ENCODE measurements at places on chromosomes 4 and X.

DNA sequence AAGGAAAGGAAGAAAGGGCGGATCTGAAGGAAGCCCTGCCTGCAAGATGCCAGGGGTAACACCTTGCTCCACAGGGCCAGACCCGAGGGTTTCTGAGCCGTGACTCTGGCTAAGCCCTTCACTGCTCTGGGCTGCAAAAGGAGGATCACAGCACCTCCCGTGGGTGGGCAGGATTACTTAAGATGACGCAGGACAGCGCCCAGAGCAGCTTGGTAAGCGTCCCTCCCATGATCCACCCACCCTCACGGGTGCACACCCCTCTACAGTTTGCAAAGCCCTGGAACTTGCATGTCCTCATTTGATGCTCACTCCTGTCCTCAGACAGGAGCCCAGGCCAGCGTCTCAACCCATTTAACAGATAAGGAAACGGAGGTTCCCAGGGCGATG, 64.9 kb downstream of the CRMP1 start:
- DNase-seq: no peak

GRCh38 chrX:78923198-78924015, 21.8 kb upstream of the P2RY10 start:
- no peak for DNase-seq

GRCh38 chr4:103720661-103721060, 876 bp upstream of the TACR3 start:
- DNase-seq: no peak

DNA sequence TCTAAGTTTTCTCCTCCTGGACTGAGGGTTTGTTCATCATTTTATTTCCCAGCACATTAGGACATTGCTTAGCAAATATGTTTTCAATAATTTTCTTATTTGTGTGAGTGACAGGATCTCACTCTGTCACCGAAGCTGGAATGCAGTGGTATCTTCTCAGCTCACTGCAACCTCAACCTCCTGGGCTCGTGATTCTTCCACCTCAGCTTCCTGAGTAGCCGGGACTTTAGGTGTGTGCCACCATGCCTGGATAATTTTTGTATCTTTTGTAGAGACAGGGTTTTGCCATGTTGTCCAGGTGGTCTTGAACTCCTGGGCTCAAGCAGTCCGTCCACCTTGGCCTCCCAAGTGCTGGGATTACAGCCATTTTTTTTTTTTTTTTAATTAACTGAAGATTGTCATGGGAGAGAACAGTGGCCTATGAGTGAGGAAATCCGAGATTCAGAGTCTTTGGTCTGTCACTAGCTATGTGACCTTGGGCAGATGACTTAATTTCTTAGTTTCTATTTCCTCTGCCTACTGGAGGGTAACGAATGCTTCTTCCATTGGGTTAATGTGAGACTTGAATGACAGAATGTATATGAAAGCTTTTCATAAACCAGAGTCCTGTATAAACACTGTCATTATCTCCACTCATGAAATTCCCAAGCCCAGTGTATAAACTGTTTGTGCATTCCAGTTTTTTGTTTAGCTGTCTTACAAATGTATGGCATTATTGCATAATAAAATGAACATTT, 23.9 kb downstream of the MOB1B start:
- DNase-seq: no peak

DNA sequence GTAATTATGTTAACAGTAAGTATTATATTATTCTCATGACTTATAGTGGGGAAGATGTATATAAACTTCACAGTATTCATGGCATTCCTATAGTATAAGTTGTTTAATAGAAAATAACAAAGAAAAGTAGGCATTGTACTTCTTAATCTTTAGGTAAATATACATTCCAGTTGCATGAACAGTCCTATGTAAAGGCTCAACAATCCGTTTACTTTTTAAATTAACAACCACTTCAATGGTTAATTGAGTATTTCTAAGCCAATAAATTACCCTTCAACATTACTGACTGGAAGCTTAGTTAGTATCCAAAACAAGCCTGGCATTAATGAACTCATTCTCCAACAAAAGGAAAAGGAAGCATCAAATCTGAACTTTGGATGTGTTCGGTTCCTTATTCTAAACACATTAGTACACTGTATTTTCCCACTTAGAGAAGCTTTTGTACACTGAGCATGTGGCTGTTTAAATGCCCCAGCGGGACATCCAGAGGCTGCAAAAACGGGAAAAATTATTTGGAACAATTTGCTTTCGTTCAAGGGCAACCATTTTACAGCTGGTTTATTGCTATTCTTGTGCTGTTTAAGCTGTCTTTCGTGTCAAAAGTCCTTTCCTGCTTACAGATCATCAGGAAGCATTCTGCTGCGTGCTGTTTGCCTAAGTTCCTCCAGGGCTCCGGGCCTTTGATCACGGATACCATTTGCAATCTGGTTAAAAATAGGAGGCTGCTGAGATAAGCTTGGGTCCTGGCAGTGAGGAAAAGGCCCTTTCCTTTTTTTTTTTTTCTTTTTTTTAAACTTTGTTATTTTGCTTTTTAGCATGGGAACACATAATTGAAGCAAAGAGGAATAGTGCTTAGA, 460.3 kb downstream of the SPRY1 start:
- DNase-seq: peak; percentile 1

- no peak for DNase-seq
These were observed 120.4 kb downstream of the GATB start for GRCh38 chr4:151640381-151640780.

DNA sequence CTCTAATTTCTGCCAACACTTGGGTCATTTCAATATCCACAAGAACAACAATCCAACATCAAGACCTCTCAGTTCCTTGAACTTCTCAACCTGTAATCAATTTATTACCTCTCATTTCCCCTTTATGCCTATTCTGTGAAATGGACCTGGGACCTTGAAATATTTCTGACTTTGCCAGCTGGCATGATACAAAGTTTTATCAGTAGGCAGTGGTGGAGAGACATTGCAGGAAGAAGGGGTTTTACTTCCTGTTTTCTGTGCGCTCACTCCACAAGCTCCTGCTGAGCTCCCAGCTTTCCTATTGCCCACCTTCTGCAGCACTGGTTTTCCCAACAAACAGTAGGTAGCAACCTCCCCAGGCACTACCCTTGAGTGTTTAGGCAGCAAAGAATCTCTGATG, 3.5 kb upstream of the ARHGEF6 start:
- DNase-seq: no peak

GRCh38 chr4:17562157-17562556, 14.8 kb upstream of the LAP3 start:
- no peak for DNase-seq

GRCh38 chr4:103197765-103198110, 405 bp downstream of the CENPE start:
- no peak for DNase-seq

- no peak for DNase-seq
These were observed 193.9 kb downstream of the NAF1 start for GRCh38 chr4:162972661-162973330.

GRCh38 chr4:48483006-48483776, at the start of gene SLC10A4:
TSS of gene SLC10A4 (plus strand) at chr4:48483343. CDS start at chr4:48483562, 219 bp downstream.
- DNase-seq: no peak

- DNase-seq: peak; percentile 22
These were observed 150.9 kb downstream of the SHROOM3 start for GRCh38 chr4:76585897-76586360.

GRCh38 chrX:11666952-11667685, 1.4 kb upstream of the ARHGAP6 start:
- no peak for DNase-seq

DNA sequence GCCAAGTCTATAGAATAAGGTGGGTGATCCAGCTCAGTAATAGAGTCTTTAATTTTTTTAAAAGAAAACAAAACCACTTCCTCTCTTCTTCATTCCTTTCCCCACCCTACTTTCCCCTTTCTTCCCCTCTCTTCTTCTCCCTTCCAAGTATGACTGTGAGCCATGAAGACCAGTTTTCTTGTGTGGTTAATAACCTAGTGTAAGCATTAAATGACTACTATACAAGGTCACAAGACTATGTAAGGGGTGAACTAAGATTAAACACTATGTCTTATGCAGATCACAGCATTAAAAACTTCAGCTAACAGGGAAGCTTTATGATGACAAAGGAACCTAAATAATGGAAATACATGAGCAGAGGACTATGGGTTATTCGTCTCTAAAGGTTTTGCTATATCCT, 135.4 kb downstream of the GUCY2F start:
- no peak for DNase-seq

DNA sequence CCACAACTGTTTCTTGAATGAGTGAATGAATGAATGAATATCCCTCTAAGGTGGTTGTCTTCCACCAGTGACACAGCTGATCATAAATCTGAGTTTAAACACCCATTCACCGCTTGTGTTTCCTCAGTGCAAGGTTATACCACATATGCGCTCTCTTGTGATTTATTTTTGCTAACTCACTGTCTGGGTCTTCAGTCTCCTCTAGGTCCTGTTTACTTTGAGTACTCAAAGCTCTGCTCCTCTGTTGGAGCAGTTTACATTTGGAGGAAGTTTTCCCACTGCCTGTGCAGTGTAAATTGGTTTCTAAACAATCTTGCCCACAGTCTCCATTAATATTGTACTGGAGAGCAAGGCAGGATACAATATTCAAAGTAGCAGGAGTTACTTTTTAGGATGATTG, 212.6 kb upstream of the JADE1 start:
- no peak for DNase-seq

GRCh38 chrX:44055638-44056037, 82.4 kb upstream of the NDP start:
- no peak for DNase-seq

- DNase-seq: no peak
These were observed 11.7 kb upstream of the MAEA start for GRCh38 chr4:1277667-1278665.

GRCh38 chr4:98536631-98537030, 121.8 kb downstream of the TSPAN5 start:
- no peak for DNase-seq

DNA sequence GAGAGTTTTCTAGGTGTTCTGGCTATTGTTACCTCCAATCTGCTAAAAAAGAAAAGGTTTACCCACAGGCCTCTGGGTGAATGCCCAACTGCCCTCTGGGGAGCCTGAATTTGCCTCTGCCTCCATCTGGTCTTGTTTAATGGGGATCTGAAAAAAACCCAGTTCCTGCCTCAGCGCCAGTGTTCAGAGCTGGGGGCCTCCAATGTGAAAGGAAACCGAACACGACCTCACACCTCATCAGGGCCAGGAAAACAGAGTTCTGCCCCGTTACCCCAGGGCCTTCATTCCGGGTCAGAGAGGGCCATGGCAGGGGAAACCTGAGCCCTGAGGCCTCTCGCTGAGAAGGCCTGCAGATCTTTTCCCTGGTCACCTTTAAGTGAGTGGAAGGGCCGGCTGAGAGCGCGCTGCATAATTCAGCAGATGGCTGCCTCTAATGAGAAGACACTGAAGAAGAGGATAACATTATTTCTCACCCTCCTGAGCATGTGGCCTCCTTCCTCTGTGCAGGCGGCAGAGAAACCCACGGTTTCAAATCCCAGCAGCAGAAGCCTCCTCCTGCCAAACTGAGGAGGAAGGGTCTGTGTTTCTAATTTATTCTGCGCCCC, 6.8 kb downstream of the SEPTIN6 start:
- no peak for DNase-seq

DNA sequence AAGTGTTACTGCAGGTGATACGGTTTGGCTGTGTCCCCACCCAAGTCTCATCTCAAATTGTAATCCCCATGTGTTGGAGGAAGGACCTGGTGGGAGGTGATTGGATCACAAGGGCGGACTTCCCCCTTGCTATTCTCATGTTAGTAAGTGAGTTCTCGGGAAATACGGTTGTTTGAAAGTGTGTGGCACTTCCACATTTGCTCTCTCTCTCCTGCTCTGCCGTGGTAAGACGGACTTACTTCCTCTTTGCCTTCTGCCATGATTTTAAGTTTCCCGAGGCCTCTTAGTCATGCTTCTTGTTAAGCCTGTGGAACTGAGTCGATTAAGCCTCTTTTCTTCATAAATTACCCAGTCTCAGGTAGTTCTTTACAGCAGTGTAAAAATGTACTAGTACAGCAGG, 65.2 kb upstream of the SLC7A11 start:
- DNase-seq: no peak

- no peak for DNase-seq
These were observed 76.1 kb downstream of the AMMECR1 start for GRCh38 chrX:110241816-110242215.

- no peak for DNase-seq
These were observed 11.8 kb downstream of the AMBN start for GRCh38 chr4:70603856-70604255.

DNA sequence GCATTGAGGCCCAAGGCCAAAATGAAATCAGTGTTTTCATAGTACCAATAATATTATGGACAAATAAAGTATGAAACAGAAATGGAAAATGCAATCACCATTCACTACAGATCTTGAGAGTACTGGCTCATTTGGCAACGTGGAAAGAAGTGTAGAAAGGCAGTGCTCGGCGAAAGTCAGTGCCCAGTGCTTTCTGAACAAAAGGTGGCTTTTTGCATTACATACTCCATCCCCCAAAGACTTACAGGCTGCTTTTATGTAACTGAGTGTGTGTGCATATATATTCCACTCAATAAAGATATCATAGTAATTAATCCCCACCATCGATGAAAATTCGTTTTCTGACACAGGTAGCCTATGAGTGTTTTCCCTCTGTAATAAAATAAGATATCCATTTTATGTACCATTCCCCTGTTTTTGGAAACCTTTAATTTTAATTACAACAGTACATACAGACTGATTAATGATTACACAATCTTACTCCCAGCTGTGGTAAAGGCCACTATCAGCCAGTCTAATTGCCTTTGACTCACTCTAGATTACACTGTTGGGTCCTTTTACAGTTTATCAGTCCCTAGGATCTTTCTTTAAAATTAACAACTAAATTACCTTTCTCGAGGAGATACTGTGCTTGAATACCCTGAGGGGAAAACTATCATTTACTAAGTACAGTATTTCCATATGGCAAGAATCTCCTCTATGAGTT, 65.9 kb downstream of the MAD2L1 start:
- no peak for DNase-seq

GRCh38 chr4:1488831-1489638, 82.8 kb upstream of the NKX1-1 start:
- DNase-seq: no peak

GRCh38 chrX:131477498-131477897, 66.4 kb upstream of the OR13H1 start:
- no peak for DNase-seq

DNA sequence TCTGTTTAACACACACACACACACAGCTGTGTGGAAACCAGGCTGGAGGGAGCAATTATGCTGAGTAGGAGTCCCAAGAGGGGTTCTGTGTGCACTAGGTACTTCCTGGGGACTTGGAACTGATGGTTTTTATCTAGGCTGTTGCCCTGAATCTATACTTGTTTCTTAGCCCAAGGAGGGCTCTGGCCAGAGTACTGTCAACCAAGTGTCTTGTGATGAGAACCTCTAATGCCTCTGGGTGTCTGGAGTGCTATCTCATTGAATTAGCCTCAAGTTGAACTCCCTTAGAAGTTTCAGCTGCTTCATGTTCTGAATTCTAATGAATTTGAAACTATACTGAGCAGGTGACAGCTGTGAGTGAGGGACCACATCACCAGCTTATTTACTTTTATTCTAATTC, 16.6 kb downstream of the ARHGAP24 start:
- DNase-seq: no peak

Data from substantia nigra (tissue), 51 donors.